Stimulated activated CD4-positive, alpha-beta T cell treated with anti-CD3 and anti-CD28 coated beads, Interleukin-15, amount 100 ng/mL, for 24 hours (primary cell): ENCODE measurements at places on chromosomes 3 and 15.

GRCh38 chr15:56215769-56216168 lies 27.9 kb downstream of the RFX7 start:
- no peak for DNase-seq

- no peak for DNase-seq
Observed at GRCh38 chr3:186097317-186097662, 11.6 kb downstream of the ETV5 start.

- no peak for DNase-seq
Observed at GRCh38 chr3:39388741-39389248, 5.6 kb downstream of the SLC25A38 start.

GRCh38 chr3:49352281-49352680 lies 5.9 kb downstream of the GPX1 start:
- no peak for DNase-seq

DNA sequence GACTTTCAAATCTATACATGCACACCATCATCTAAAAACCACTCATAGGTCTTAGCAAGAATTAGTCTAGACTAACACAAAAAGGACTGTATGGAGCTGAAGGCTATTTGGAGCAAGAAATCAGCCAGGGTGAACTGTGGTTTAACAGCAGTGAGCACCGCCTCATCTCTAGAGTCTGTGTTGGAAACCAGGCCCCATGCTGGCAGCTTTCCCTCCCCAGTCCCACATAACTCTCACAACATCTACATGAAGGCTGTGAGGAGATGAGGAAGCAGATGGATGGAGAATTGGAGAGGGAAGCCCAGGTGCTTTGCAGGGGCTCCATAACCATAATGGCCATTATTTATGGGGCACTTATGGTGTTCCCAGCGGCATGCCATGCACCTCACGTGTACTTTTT lies 133.2 kb upstream of the TOPAZ1 start:
- DNase-seq = no peak

- DNase-seq = no peak
Observed at GRCh38 chr3:197468866-197469382, 86.8 kb downstream of the BDH1 start.

DNA sequence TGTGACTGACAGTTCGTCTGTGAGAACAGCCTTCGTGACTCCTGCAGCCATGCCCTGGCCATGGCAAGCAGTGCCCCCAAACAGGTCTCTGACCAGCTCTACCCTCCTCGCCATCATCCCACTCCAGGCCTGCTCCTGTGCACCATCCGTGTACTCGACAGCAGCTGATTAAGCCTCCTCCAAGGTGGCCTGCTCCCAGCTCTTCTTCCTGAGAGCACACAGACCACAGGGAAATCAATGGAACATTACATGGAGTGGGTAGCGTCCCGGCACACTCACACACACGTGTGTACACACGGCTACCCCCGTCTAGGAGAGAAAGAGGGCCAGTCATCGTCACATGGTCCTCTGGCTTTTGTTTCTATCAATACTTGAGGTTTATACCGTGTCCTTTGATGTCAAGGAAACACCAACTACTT lies 21.1 kb downstream of the ANXA2 start:
- DNase-seq = no peak

- DNase-seq = no peak
Observed at GRCh38 chr3:53005854-53006513, 39.9 kb downstream of the SFMBT1 start.

DNA sequence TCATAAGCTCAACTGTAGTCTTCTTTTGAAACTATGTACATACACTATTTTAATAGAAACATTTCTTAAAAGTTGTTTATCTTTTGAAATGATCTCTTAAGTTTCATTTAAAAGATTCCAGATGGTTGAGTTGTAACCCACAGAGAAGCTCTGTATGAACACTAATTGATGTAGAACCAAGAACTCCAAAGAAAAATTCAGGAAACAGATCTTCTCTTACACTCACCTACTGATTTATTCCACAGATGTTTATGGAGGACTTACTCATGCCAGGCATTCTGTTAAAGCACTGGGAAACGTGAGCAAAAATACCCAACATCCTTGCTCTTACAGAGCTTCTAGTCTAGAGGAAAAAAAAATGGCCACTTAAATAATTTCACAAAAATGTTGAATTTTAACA lies 551.1 kb downstream of the NAALADL2 start:
- no peak for DNase-seq

- no peak for DNase-seq
Observed at GRCh38 chr3:54841471-54841870, 86.4 kb downstream of the LRTM1 start.

DNA sequence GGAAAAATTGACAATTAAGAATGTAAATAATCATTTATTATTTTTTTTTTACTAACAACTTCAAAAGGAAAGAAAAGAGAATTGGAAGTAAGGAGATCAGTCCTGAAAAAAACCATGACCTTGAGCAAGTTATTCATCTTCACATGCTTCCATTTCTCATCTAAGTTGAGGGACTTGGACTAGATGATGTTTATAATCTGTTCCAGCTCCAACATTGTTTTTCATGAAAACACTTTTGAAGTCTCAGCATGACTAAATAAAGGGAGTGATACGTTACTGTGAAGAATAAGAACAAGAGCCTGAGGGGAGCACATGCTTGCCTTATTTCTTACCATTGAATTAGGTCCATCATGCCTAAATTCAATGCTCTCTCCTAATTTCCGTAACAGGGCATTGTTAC lies 95.7 kb downstream of the STRIT1 start:
- no peak for DNase-seq
